ENCODE measurements at places on chromosomes 12 and 14.

- no peak for DNase-seq
Measured at GRCh38 chr12:127823801-127824200, 443.2 kb upstream of the TMEM132C start.

- DNase-seq = no peak
Measured at GRCh38 chr14:85172290-85172689, 357.7 kb upstream of the FLRT2 start.

GRCh38 chr14:98685725-98686124 lies 586.3 kb downstream of the BCL11B start:
- DNase-seq = no peak

DNA sequence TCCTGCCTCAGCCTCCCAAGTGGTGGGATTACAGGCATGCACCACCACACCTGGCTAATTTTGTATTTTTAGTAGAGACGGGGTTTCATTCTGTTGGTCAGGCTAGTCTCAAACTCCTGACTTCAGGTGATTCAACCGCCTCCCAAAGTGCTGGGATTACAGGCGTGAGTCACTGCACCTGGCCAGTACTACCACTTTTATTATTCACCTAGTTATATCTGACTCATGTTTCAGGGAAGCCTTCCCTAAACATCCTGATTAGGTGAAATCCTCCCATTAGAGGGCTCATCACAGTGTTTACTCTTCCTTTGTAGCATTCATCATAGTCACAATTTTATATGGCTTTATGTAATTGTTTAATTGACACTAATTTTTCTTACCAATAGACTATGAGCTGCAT lies 295.3 kb upstream of the SOX5 start:
- no peak for DNase-seq

DNA sequence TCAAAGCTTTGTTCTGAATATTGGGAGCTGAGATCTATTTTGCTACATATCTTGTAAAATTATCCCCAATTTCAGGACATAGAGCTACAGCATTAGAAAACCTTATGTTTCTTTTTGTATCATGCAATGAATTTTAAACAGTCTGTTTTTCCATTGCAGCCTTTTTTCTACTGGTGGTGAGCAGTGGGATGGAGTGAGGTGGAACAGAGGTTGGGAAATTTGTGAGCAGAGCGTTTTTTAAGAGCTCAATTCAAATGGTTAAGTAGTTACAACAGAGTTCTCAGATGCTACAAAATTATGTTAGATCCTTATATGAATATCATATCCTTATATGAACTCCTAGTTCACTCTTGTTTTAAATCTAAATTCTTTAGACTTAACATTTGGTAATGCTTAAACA lies 139.0 kb upstream of the PLEKHG7 start:
- DNase-seq = no peak

DNA sequence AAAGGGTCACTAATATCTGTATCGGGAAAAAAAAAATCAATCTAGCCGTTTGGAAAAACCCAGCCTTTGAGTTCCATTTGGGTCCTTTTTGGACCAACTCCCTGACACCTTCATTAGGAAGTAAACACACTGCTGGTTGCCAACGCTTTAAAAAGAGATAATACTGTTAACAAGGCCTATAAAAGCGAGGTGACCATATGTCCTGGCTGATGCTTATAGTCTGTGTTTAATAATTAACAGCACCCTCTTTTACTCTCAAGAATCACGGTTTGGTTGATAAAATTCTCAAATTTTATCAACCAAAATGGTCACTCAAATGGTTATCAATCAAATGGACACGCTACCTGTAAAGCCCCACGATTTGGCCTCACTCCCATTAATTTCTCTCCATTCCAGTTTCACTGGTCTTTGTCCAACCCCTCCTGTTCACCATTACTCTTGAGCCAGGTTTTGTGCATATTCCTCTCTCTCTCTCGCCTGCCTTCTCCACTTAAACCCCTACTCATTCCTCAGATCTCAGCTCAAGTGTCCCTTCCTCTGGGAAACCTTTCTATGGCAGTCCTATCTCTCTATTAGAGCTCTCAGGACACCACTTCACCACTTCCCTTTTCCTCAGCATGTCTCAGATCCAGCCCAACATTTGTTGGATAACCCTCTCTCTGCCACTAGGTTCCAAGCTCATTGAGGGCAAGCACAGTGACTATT lies 9.5 kb downstream of the BTG1 start:
- no peak for DNase-seq

Measured in stimulated activated CD8-positive, alpha-beta memory T cell treated with anti-CD3 and anti-CD28 coated beads, Interleukin-15, amount 100 ng/mL, for 1 hour (primary cell).